ENCODE measurements at places on chromosomes 3 and 15.

DNA sequence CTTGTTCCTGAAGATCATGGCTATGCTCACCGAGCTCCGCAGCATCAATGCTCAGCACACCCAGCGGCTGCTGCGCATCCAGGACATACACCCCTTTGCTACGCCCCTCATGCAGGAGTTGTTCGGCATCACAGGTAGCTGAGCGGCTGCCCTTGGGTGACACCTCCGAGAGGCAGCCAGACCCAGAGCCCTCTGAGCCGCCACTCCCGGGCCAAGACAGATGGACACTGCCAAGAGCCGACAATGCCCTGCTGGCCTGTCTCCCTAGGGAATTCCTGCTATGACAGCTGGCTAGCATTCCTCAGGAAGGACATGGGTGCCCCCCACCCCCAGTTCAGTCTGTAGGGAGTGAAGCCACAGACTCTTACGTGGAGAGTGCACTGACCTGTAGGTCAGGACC is 35.2 kb downstream of the NR1I2 start:
- DNase-seq: no peak

- DNase-seq: no peak
Observed at GRCh38 chr15:37140531-37141058, 40.2 kb upstream of the MEIS2 start.

- no peak for DNase-seq
Observed at GRCh38 chr3:187742351-187743171, 2.7 kb downstream of the BCL6 start.

DNA sequence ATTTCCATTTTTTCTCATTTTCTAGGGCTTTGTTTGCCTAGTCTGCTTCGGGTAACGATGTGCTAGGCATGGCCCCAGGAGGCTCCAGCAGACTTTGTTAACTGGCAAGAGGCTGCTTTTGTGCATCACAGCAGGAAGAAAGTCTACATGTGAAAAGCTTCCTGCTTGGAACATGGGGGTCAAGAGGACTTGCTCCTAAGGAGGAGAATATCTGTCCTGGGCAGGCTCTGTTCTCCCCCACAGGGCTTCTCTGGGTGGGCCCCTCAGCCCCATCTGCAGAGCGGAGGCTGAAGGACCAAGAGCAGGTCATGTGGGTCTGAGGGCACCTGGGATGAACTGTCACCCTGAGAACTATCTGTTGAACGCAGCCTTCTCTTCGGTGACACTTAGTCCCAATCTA is 94.7 kb downstream of the CCNL1 start:
- no peak for DNase-seq

GRCh38 chr3:148319960-148320359 is 377.7 kb upstream of the AGTR1 start:
- no peak for DNase-seq

DNA sequence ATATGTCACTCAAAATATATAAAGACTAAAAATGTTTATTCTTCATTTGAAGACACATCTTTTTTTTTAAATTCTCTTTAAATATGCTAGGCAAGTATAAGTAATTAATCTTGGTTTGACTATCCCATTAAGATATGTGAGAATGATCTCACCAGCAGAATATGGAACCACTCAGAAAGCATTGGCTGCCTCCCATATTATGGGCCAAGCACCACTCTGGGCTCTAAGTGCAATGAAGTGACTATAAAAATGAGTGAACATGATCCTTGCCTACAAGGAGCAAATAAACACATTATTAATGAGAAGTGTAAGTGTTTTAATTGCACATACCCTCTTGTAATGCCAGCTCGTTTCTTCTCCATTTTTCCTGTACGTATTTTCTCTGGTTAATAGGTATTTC is 328.5 kb downstream of the NAALADL2 start:
- no peak for DNase-seq

GRCh38 chr3:10521772-10522441 is 16.5 kb upstream of the ATP2B2 start:
- no peak for DNase-seq

DNA sequence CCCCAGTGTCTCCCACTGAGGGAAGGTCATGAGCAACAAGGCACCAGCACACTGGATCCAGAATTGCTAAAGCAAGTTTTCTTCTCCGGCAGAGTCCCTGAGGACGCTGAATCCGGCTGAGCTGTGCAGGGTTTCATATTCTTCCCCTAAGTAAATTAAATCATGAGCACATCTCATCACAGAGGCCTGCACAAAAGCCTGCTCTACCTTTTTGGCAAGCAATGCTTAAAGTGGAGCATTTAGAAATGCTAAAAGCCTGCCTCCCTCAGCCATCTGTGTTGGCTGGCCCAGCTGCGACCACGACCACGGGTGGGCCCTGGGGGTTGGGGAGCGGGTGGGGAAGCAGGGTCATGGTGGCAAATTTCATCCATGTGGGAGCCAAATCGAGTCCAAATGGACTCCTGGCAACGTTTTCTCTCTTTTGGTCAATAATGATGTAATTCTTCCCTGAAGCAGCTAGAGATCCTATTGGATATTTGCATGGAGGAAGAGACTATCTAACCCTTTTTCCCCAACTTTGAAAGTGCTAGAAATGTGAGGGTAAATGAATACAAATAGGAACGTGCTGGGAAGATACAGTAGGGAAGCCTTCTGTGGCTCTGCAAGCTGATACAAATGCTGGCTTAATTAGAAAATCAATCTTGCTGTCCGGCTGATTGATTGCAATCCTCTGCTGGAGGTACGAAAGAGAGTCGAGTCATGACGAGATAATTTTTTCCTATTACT is 532.8 kb upstream of the TBL1XR1 start:
- DNase-seq: no peak

- no peak for DNase-seq
Observed at GRCh38 chr3:69343875-69344274, 42.0 kb downstream of the FRMD4B start.

DNA sequence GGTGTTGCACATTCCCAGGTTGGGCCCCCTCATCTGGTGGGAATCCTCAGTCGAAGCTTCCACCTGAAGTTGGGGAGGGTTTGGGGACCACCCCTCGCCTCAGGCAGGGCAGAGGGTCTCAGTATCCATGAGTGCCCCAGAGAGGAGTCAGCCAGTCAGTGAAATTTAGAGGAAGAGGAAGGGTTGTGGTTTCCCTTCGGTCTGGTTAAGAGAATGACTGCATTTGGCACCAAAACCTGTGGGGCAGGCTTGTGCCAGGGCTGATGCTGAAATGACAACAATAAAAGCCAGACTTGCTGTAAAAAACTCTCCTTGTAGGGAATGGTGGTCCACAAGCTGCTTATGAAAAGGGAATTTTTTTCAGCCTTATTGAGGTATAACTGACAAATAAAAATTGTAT is 22.6 kb downstream of the LMCD1 start:
- DNase-seq: no peak

DNA sequence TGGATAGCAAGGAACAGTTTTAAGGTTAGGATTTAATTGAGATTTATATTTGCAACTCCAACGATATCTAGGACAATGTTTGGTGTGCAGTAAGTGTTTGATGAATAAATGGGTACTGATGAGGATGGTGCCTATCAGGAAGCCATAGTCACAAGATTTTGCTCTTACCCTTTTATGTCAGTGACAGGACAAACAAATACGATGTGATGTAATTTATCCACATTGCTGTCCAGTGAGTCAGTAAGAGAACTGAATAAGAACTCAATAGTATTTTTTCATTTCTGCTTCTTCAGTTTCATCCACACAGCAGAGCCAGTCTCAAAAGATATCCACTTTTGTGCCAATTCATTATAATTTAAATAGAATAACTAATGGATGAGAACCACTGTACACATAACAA is 18.5 kb downstream of the C3orf85 start:
- DNase-seq: no peak

DNA sequence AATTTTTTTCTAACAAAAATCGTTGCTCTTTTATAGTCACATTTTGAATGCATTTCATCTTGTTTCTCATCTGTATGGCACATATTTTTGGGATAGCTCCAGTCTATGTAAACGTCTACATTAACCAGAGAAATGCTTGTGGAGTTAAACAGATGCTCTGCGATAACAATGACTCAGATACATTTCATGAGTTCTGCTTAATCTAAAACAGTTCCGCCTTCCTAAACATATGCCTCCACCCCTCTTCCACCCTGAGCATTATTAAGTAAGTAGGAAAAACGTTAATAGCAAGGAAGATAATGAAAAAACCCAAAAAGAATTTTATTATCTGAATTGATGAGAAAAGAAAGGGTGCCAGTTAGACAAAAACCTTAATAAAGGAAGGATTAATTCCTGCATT is 396.1 kb downstream of the TUSC7 start:
- no peak for DNase-seq

DNA sequence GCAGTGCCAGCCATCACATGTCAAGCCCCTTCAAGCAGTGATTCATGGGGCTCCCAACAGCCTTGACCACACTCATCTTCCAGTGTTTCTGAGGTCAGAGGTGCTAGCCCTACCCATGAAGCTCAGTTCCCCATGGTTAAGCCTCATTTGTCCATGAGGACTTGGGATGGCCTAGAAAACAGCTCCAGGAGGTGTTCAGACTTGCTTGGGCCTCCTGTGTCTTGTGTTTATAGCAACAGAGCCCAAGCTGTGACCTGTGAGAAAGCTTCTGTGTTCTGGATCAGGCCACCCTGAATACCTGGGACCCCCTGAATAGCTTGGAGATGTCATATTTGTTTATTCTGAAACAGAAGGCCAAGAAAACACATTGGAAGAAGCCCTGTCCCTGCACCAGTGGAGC is 36.7 kb downstream of the LARP6 start:
- no peak for DNase-seq

GRCh38 chr3:189158034-189158433 is 13.7 kb upstream of the TPRG1 start:
- no peak for DNase-seq

GRCh38 chr3:158950178-158950901 is 148.5 kb downstream of the MFSD1 start:
- DNase-seq: no peak

DNA sequence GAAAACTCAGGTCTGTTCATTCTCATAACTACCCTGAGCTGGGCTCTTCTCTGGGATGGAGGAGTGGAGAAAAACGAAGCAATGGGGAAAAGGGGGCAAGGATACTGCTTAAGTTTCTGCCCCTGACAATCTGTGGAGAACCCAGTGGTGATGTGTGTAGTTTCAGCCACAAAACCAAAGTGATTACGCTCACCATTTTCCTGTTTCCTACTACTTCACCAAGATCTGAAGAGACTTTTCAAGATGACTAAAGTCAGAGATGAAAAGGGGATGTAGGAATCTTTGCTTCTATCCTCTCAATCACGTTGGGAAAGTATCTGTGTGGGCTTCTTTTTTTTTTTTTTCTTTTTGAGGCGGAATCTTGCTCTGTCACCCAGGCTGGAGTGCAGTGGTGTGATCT is 8.3 kb upstream of the UBE2E1 start:
- DNase-seq: no peak

- DNase-seq: no peak
Observed at GRCh38 chr15:82597815-82598214, 49.3 kb downstream of the CPEB1 start.

DNA sequence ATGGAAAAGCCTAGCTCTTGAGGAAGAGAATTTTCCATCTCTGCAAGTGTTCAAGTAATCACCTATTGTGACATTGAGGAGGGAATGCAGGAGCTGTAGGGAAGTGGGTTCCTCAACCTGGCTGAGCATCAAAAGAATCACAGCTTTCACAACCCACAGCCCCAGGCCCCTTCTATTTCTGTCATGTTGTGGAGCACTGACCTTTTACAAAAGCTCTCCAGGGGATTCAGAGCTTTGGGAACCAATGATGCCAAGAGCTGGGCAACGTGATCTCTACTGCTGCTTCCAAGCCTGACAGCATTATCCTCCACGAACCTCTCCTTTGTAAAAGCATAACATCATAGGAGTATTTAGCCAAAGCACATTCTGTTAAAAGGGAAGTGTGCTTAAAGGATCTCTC is 231.1 kb downstream of the ADAMTS9 start:
- DNase-seq: no peak

- DNase-seq: no peak
Observed at GRCh38 chr15:61923173-61923572, 137.1 kb downstream of the VPS13C start.

DNA sequence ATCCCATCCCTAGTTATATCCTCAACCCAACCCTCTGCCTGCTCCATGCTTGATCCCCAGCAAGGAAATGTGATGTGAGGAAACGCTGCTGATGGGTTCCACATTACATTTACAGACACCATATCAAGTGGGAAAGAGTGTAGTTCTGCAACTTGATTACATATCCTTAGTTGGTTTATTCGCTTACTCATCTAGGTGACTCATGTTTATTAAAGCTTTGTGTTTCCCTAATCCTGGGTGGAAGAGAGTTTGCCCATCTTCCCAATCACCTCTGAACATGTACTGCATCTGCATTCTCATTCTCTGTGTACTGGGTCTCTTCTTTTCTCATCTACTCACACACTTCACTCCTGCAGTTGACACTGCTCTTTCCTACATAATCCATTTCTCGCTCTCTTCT is 91.7 kb upstream of the PDZRN3 start:
- no peak for DNase-seq

DNA sequence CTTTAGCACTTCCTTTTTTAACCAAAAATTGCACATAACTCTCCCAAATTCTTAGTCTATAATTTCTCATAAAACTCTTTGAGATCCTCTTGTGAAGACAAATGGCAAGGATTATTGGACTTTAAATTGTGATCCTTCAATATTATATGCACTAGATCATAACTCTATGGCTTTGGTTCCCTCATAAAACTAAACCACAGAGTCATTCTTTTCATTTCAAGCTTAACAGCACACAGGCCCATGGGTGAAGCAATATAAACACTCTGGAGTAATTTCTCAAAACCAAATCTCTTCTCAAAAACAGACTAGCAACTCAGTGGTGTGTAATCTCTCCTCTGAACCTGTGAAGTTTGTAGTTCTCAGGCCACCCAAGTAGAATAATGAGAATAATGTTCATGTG is 171.0 kb upstream of the NECTIN3 start:
- peak; percentile 15 for DNase-seq

- no peak for DNase-seq
Observed at GRCh38 chr3:76685858-76686257, 354.0 kb upstream of the ROBO2 start.

GRCh38 chr15:101131489-101132389 is 120.1 kb downstream of the CHSY1 start:
- DNase-seq: no peak

- no peak for DNase-seq
Observed at GRCh38 chr3:48558493-48559134, 2.0 kb upstream of the PFKFB4 start.

- no peak for DNase-seq
Observed at GRCh38 chr15:43932907-43933306, 106.1 kb downstream of the WDR76 start.

GRCh38 chr3:39748763-39749162 is 60.6 kb upstream of the MYRIP start:
- DNase-seq: no peak

- DNase-seq: no peak
Observed at GRCh38 chr3:137035631-137036030, 77.8 kb downstream of the IL20RB start.

Measured in HTR-8/SVneo (cell line).